ENCODE measurements at places on chromosomes 3 and 15.

DNA sequence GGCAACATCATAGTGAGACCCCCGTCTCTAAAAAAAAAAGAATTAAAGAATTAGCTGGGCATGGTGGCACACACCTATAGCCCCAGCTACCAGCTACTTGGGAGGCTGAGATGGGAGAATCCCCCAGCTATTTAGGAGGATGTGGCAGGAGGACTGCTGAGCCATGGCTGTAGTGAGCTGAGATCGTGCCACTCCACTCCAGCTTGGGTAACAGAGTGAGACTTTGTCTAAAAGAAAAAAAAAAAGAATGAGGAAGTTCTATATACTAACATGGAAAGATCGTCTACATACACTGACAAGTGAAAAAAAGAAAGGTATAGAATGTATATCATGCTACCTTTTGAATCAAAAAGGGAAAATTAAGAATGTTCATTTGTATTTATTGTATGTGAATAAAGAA is 83.9 kb upstream of the CDAN1 start:
- no peak overlapping the region for H3K27ac ChIP-seq
- H3K4me1 ChIP-seq, result no peaks in the 10 kb centered on the region
- peaks cover 7% of the 10 kb centered on the region for H3K36me3 ChIP-seq
- DNase-seq, result no peak
- H3K27me3 ChIP-seq, result no peaks in the 10 kb centered on the region

DNA sequence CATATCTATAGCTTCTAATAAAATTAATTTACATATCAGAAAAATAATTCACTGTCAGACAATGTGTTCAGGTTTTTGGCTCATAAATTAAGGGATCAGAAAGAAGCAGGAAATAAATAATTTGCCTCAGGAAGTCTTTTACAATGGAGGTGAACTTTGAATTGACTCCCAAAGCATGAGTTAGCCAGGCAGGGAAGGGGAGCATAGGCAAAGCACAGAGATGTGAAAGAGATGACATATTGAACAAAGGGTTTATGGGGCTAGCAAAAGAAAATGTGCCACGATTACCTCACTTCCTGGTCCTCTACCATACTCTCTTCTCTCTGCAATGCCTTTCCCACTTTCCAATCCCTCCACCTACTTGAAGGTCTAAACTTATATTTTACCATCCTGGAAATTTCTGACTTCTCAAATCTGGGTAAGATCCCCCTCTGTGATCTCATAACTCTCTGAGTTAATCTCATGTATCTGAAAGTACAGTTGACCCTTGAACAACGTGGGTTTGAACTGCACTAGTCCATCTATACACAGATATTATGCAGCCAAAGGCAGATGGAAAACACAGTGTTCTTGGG is 4.1 kb upstream of the HEXA start:
- DNase-seq, result no peak
- peaks cover 10% of the 10 kb centered on the region for H3K27me3 ChIP-seq
- no peak overlapping the region for H3K4me3 ChIP-seq
- H3K36me3 ChIP-seq, result peaks cover 5% of the 10 kb centered on the region
- H3K27ac ChIP-seq, result no peak overlapping the region

DNA sequence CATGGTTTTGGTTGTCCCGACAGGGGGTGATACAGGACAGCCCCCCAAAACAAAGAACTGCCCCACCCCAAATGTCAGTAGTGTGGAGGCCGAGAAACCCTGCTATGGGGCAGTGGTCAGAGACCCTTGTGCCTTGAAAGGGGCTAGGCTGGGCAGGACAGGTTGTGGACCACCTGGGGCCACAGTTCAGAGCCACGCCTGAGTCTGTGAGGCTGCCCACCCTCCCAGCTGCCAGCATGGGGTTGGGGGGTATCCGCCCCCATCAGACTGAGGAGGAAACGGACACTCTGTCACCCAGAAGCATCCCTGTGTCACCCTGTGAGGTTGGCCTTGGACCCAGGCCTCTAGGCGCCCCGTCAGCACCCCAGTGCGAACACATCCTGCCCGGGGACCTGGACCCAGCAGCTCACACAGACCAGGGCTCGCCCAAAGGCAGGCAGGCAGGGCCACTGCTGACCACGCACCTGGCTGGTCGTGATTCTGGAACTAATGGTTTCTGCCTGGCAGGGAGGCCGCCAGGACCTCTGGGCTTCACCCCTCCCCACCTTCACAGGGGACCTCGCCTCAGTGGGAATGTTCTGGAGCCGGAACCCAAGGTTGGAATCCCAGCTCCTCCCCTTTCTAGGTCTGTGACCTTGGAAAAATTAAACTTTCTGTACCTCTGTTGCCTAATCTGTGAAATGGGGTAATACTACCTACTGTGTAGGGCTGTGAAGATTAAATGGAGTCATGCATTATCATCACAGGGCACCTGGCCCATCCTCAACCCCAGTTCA is 1.4 kb downstream of the SLC41A3 start:
- H3K4me1 ChIP-seq, result peaks cover 23% of the 10 kb centered on the region
- peak overlapping the region; percentile 90 for H3K27ac ChIP-seq
- no peaks in the 10 kb centered on the region for H3K27me3 ChIP-seq
- no peak for DNase-seq
- H3K4me3 ChIP-seq, result peak overlapping the region; percentile 95
- H3K36me3 ChIP-seq, result no peaks in the 10 kb centered on the region

DNA sequence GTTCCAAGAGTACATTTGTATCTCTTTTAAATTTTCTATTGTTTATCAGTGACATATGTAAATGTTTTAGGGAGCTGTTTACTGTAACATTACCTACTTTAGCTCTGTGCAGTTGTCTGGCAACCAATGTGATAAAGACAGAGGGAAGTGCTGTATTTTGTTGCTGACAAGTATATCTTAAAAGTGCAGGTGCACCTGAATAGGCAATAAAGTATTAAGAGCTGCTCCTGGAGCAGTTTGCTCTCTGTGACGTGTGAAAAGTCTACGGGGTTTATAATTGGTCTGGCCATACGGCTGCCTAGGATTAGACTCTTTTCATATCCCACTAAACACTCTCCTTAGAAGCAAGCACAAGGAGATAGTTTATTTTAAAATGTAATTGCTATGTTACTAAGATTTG is 178.3 kb downstream of the IGF1R start:
- H3K4me1 ChIP-seq, result peaks cover 4% of the 10 kb centered on the region
- no peaks in the 10 kb centered on the region for H3K27me3 ChIP-seq
- no peak overlapping the region for H3K27ac ChIP-seq

- peaks cover 2% of the 10 kb centered on the region for H3K4me1 ChIP-seq
- no peak for DNase-seq
- H3K4me3 ChIP-seq, result no peak overlapping the region
- no peaks in the 10 kb centered on the region for H3K27me3 ChIP-seq
- no peak overlapping the region for H3K27ac ChIP-seq
These were observed 91.7 kb downstream of the FRMD4B start for GRCh38 chr3:69294014-69294766.
